ENCODE measurements at places on chromosomes 2 and 18.

GRCh38 chr2:48221846-48222516, 308.0 kb upstream of the STON1 start:
- DNase-seq: no peak

- DNase-seq: no peak
Observed at GRCh38 chr2:216486708-216487107, 11.9 kb upstream of the RPL37A start.

DNA sequence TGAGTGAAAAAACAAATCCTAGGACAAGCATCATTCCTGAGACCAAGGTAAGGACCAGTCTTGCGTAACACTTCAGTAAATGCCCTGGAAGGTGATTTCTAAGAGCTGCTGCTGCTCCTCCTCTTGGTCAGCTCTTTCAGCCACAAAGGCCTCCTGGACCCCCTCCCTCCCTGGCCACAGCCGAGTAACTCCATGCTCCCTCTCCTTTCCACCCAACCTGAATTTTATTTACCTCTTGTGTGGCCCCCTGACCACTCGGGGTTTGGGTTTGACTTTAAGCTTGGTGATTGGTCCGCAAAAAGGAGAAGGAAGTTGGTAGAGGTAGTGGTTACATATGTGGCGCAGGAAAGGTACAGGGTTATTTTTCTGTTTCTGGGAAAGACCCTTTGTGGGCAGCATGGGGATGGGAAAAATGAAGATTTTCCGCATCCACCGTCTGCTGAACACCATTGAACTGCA, 9.2 kb downstream of the HTRA2 start:
- no peak for DNase-seq

DNA sequence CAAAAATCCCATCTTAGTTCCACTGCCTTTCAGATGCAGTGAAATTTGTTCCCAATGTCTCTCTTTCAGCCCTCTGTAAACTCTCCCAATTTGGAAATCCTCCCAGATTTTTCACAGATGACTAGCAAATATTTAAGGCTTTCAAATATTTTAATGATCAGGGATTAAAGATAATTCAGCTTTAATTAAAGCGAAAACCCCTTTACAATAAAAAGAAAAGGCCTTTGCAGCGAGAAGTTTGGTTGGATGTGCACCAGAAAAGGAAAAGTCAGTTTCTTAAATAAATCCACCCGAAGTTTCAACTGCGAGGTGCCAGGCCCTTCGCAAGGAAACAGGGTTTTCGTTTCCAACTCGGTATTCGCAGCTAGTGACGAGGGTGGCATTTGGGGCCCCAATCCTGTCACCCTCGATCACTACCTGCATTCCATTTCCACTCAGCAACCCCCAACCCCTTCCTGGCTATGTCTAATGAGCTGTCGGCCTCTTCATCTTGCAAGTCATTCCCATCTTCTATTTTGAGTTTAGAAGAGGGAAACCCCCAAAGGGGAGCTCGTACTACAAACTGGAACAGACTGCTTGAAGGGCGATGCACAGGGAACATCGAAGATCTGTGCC, 1.5 kb downstream of the RAX start:
- DNase-seq: no peak

DNA sequence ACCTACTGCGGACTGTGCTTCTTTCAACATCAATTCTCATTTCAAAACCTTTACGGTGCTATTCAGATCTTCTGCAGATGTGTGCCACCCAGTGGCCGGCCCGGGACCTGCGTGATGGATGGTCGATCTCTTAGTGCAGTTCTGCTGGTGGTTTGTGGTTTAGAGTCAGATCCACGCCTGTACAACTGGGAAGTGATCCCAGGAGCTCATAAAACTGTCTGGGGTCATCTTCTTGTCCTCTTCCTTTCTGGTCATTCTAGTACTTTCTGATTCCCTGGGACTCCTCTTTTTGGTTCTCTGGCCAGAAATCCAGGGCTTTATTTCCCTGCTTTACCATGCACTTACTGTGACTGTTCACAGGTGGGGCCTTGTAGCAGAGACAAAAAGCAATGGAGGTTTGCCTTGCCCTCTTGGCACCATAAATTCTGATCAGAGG, 15.8 kb upstream of the SELENOI start:
- peak; percentile 85 for DNase-seq

DNA sequence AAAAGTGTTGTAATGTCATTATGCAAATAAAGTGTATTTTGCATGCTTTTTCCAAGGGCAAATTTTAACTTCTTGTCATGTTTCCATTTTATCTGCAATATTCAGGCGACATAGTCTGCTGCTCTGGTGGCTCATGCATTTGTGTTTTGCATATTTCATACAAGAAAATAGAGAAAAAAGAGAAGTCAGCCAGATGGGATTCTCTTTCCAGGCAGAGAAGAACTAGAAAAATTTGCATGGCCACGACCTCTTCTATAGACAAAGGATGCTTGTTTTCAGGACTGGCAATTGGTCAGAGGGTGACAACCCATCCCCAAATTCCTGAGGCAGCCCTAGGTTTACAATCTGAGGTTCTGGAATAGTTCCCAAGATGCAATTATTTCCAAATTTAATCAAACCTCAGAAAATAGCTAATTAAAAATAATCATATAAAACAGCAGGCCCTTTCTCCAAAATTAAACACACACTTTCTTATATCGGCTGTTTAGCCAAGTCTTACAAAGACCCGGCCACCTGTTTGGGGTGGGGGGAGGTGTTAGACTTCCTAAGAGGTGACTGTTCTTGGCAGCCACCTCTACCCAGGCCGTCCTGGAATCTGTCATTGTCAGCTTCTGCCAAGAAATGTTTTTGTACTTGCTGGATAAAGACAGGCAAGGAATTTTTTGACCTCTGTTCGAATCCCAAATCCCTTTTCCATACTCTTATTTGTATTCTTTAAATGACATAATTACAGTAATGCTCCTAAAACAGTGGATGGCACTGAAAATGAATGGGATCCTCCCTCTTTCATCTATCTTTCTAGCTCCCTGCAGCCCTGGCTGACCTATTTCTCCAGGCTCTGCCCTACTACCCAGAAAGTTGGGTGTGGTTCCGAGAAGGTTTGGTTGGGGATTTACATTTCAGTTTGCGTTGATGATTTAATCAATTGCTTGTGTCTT, 20.8 kb upstream of the SOS1 start:
- DNase-seq: no peak

DNA sequence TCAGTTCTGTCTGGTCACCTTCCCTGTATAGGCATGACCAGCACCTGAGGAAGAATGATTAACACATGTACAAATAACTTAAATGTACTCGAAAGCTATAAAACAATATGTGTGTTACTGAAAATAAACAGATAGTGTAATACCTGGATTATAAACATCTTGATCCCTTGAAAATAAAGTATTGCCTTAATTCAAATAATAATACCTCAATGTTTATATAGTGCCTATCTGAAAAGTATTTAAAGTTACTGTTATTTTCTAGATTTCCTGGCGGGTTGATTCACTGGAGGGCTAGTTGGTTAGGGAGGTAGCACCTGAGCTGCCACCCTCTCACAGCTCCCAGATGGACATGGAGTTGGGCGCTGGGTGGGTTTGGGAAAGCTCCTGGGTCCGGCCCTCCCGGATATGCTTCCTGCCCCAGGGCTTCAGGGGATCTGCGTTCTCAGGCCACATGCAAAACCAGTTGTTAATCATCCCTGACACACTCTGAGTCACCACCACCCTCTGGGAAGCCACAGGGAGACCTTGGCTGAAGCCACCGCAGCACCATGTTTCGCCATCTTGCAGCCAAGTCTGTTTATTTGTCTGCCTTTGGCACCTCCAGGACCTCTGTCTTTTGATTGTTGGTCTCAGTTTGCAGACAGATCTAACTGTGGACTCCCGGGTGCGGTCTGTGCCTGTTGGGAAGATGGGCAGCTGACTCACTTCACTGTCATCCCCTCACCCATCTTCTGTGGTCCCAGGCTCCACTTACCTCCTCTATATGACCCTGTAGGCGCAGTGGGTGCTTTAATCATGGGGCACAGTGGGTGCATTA, 35.3 kb downstream of the RAB31 start:
- DNase-seq: no peak

DNA sequence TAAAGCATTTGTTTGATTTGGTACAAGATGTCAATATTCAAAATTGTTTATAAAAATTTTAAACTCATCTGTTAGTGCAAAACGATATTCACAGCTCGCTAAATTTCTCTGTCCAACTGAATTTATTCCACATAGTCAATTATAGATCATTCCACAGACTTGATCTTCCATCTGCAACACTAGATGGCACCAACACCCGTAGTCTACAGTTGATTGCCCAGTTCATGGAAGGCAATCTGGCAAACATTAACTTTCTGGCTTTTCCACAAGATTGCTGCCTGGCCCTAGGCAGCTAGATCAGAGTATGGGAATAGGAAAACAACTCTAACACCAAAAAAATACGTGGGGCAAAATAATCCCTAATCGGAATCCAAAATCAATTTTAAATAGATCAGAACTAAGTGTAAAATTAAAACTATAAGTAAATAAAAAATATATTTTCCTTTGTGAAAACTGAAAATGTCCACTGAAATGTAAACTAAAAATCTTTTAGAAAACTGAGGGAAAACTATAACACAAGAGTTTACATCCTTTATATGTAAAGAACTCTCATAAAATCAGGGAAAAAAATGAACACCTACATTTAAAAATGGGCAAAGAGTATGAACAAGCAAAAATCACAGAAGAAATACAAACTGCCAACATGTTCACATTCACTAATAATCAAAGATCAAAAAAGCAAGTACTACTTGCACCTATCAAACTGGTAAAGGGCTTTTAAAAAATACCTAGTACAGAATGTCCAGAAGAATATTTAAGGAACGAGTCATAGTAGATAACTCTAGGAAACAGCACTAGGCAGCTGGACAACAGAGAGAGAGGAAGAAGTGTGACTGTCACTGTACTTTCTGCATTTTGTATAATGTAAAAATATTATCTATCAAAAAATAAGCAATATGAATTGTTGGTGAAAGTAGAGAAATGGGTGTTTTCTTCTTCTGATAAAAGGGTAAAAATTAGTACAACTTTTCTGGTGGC, 35.0 kb downstream of the RTN4 start:
- DNase-seq: no peak

DNA sequence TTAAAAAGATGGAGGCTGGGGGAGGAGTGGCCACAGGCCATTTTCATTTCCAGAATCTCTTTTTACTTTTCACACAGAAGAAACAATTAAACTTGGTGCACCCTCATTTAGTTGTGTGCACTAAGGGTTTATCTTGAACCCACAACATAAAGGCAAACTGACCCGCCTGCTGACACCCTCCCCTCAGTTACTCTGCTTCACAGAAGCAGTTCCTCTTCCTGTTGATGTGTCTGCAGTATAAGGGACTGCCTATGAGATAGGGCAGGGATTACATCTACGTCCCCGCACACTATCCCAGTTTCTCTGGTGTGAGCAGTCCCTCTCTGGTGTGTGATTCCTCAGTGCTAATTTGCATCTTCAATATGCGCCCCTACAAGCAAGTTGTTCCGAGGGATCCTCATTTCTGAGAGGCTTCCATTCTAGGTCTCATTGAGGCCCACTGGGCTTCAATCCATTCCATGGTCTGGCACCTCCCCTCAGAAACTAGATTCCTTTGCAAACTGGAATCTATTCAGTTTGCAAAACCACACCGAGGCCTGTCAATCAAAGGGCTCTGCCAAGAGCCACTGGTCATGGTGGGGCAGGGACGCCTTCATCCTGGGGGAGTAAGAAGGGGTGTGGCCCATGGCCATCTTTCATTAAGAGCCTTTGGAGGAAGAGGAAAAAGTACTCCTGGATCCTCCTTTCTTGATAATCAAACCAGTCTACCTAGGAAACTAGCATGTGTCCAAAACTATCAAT, 12.3 kb downstream of the CREG2 start:
- DNase-seq: no peak

DNA sequence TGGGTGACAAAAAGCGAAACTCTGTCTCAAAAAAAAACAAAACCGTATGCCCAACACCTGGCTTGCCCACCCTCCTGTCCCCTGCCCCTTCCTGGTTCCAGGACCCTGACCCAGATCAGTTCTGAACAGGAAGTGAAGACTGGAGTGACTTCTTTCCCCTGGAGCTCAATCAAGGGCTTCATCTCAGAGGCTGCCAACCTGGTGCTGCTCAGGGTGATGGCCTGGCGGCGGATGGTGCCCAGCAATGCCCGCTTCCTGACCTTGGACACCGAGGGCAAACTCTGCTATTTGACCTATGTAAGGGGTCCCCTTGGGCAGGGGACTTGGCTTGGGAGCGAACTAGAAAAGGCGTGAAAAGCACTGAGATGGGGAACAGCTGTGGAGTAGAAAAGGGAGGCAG, 5.9 kb downstream of the CATIP start:
- no peak for DNase-seq

DNA sequence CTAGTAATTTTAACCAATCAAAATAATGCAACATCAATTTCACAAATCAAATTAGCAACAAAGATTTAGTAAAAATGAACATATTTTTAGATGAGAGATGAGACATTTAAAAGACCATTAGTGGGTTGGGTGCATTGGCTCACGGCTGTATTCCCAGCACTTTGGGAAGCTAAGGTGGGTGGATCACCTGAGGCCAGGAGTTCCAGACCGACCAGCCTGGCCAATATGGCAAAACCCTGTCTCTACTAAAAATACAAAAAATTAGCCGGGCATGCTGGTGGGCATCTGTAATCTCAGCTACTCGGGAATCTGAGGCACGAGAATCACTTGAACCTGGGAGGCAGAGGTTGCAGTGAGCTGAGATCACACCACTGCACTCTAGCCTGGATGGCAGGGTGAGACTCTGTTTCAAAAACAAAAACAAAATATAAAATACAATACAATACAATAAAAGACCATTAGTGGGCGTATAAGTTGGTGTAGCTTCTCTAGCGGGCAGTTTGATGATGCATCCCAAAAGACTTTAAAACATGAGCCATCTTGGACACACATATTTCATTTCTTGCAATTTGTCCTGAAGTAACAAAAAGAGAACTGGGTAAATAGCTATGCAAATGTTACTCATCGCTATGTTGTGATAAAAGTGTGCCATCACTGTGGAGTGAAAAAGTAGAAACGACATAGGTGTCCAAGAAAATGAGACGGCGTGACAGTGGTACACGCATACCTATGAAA, 101.8 kb downstream of the COL6A3 start:
- DNase-seq: no peak

- no peak for DNase-seq
Observed at GRCh38 chr18:13014232-13014631, 23.1 kb downstream of the CEP192 start.

DNA sequence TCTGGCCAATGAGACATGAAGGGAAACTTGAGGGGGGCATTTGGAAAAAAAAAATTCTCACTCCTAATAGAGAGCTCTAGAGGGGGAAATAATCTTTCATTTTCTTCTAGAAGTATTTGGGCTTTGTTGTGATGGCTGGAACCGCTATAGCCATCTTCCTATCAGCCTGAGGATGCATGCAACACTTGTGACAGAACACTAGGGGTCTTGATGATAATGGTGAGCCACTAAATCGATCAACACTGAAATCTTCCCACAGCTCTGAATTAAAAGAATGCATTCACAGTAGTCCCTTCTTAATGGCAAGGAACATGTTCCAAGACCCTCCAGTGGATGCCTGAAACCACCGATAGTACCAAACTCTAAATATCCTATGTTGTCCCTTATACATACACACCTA, 325.3 kb downstream of the LNPK start:
- DNase-seq: no peak
